CD8-positive, alpha-beta T cell (primary cell): ENCODE measurements at places on chromosomes 7 and 10. TPM values are rescaled to one million over a fixed set of nuclear protein-coding genes. Genes with fewer than 3 reads are reported as not detected.

DNA sequence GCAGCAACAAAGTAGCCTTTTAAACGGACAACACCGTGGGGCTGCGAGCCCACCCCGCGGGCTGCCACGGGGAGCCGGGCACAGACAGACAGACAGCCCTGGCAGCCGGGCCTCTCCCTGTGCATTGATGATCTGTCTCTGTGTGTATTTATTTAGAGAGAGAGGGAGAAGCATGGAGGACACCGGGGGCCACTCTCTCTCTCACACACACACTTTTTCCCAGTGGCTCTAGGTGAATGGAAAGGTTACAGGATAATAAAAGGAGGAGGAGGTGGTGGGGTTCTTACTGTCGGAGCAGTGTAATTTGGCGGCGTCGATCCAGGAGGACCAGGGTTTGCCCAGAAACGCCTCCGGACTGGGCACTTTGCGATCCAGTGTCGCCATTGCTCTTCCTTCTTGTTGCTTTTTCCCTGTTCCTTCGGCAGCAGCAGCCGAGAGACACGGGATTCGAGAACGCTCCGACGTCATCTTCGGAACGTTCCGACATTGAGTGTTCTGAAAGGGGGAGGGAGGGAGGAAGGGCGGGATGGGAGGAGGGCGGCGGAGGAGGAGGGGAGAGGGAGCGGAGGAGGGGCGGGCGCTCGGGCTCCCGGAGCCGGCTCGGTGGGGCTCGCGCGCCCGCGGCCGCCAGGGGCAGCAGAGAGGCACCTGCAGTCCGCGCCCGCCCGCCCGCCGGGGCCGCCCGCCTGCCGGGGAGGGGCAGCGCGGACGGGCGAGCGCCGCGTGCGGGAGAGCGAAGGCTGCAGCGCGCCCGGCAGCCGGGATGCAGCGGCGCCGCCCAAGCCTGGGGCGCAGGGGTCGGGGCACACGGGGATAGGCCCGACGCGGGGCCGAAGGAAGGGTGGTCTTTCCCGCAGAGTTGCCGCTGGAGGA, at the start of gene ATXN7L1:
TSS of gene ATXN7L1 (minus strand) at position 509 of the 873 bp plus-strand sequence. CDS start at position 468, 41 bp downstream.
- DNase-seq = peak; percentile 89

DNA sequence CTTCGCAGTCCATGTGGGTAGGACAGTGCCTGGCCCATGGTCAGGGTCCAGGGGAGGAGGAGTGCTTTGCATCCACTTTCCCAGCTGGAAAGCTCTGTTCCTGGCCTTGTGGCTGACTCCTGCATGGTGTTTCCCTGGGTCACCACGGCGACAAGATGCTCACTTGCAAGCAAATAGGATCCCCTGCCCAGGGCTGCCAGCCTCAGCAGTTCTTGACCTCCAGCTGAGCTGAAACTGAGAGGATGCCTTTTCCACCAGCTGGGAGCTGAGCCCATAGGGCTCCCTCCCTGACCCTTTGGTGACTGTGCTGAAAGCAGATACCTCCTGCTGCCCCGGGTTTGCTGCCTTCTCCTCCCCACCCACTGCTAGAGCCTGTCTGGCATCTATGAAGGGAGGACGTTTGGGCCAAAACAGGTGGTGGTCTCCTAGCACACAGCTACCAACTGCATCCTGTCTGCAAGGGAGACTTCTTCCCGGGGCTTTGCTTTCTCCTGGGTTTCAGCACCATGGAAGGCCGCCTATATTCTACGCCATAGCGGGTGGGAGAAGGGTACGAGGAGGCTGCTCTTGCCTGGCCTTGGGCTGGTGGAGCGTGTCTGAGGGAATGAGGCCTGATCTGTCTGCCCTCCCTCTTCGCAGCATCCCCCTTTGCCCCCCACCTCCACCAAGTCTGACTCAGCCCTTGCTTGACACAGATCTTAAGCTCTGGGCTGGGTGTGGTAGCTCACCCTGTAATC, 34.4 kb downstream of the UBTD1 start:
- DNase-seq = no peak

DNA sequence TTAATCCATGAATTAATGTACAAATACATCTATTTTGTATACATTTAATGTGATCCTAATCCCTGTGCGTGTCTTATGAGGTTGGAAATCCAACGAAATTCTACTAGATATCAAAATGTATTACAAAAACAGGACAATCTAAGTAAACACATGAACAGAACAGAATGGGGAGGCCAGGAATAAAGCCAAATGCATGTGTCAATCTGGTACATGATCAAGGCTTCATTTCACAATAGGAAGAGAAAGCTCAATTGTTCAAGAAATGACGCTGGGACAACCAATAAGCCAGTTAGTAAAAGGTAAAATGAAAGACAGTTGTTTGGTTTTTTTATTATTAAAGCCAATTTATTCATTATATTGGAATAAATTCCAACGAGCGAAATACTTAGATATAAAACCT, 83.0 kb downstream of the COL13A1 start:
- DNase-seq = no peak

- DNase-seq = no peak
Observed at GRCh38 chr10:86523348-86523747, 1.8 kb upstream of the WAPL start.

DNA sequence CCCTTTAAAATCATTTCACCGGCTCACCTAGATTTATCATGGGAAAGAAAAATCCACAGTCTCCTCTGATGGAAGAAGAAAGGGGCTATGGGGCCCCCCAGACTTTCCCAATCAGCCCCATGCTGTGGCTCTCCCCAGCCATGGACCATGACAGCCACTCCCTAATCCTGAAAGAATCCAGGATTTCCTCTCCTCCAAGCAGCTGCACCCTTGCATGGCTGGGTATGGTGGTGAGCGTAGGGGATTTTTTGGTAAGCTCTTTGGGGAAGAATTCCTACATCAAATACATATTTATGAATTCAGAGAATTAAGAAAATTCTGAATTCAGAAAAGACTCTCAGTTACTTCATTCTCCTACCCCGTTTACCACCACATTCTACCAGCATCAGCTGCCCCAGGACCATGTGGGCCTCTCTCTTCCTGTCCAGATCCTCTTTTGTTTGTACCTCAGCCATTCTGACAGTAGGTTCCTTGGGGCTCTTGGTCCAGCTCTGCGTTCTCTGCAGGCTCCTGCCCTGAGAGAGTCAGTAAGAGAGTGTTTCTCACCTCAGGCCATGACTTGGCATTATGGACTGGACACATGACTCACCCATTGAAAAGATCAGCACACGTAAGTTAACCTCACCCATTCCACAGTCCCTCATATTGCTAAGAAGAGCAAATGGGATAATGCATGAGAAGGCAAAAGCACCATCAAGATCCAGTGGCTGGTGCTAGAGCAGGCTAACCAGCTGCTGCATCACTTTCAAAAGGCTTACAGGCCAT, 337.8 kb downstream of the ELMO1 start:
- no peak for DNase-seq

- no peak for DNase-seq
Observed at GRCh38 chr10:127962205-127962604, 55.3 kb downstream of the PTPRE start.

- no peak for DNase-seq
Observed at GRCh38 chr7:55314967-55315366, 50.2 kb upstream of the LANCL2 start.

- no peak for DNase-seq
Observed at GRCh38 chr10:43444323-43444722, 7.4 kb downstream of the ZNF487 start.

DNA sequence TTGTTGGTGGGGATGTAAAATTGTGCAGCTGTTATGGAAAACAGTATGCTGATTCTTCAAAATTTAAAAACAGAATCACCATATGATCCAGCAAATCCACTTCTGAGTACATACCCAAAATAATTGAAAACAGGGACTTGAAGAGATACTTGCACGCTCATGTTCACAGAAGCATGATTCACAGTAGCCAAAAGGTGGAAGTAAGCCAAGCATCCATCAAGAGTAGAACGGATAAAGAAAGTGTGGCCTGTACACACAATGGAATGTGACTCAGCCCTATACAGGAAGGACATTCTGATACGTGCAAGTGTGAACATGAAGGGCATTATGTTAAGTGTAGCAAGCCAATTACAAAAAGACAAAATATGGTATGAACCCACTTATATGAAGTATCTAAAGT, 696.7 kb upstream of the CELF2 start:
- DNase-seq = no peak

DNA sequence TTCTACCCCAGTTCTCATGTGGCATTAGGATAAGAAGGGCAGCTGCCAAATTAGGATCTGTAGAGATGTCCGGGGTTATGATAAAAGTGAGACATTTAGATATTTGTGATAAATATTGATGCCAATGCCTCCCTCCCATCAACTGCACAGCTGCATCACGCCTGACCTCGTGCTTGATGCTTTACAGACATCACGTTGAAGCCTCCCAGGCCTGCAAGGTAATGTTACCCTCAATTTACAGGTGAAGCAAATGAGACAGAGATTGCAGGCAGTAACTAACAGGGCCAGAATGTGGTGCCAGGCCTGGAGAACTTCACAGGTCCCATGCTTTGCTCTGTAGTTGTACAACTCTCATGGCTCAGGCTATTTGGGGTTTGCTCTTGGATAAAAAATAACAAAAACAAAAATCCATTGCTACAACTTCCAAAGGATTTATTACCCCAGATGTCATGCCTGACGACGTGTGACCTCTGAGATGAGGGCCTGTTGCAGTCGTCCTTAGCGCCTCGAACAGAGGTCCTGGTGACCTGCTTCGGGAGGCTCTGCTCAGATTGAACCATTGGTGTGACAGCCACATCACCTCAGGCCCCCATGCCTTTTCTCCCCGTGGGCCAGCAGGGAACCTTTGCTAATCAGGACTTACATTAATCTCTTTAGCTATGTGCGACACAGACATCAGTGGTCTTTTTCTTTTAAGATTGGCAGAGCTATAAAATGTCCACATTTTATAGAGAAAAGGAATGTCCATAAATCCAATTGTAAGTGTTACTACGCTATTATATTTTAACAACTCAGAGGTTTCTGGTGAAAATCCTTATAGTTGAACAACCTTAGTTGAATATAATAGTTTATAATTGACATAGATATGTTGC, 169.3 kb downstream of the ADAM12 start:
- no peak for DNase-seq

- DNase-seq = no peak
Observed at GRCh38 chr10:98848361-98848760, 387.3 kb downstream of the HPSE2 start.

The CREB5 gene
- total RNA-seq = not detected

The TACR2 gene
- not detected for total RNA-seq

The AMPH gene
- not detected for total RNA-seq

The HOXA6 gene
- not detected for total RNA-seq

The GPR15LG gene
- total RNA-seq = not detected

The MBL2 gene
- total RNA-seq = not detected

The HECW1 gene
- not detected for total RNA-seq

The NRG3 gene
- not detected for total RNA-seq

The ACTR3C gene
- 4.5 TPM for total RNA-seq

The CABCOCO1 gene
- not detected for total RNA-seq
